A549 treated with AZD2906 at 1 μM for 4 hours (cell line): ENCODE measurements at places on chromosomes 3 and 15. TPM values are rescaled to one million over a fixed set of nuclear protein-coding genes. Genes with fewer than 3 reads are reported as not detected.

The TAGLN3 gene
- total RNA-seq: 0.05 TPM in 1 of 5 replicates, not detected in the others

The TMEM207 gene
- not detected in 5 replicates for total RNA-seq

The CD96 gene
- not detected in 5 replicates for total RNA-seq

The CNTN4 gene
- total RNA-seq: not detected in 5 replicates

The SLCO2A1 gene
- 0.15 to 0.41 TPM (median 0.22 TPM) in 5 replicates for total RNA-seq

The CFAP100 gene
- not detected in 5 replicates for total RNA-seq

The ADAMTSL3 gene
- total RNA-seq: 0.27 to 0.41 TPM (median 0.37 TPM) in 5 replicates

The MLH1 gene
- 29.8 to 37.2 TPM (median 31.6 TPM) in 5 replicates for total RNA-seq

The SMCO1 gene
- 0.03 TPM in 1 of 5 replicates, not detected in the others for total RNA-seq

The PLIN1 gene
- total RNA-seq: 0.06 to 0.11 TPM (median 0.09 TPM) in 5 replicates

The BNC1 gene
- 0.63 to 0.85 TPM (median 0.65 TPM) in 5 replicates for total RNA-seq

The GOLGA6D gene
- 0.02 to 0.03 TPM in 2 of 5 replicates, not detected in the others for total RNA-seq

The ACTC1 gene
- 0.08 to 0.46 TPM (median 0.22 TPM) in 5 replicates for total RNA-seq

The THSD4 gene
- total RNA-seq: 22.9 to 26.2 TPM (median 24.7 TPM) in 5 replicates

The IL5RA gene
- total RNA-seq: not detected in 5 replicates

The SLC28A1 gene
- total RNA-seq: not detected in 5 replicates

The CACNA2D2 gene
- total RNA-seq: 0.45 to 0.71 TPM (median 0.53 TPM) in 5 replicates

The SV2B gene
- 0.13 to 0.28 TPM (median 0.15 TPM) in 5 replicates for total RNA-seq

The CLSTN2 gene
- 0.02 to 0.07 TPM (median 0.02 TPM) in 5 replicates for total RNA-seq

The SNTN gene
- total RNA-seq: not detected in 5 replicates

The POMGNT2 gene
- 7.0 to 9.1 TPM (median 8.6 TPM) in 5 replicates for total RNA-seq

The TOPBP1 gene
- total RNA-seq: 19.8 to 29.1 TPM (median 22.6 TPM) in 5 replicates

The SYNPR gene
- total RNA-seq: not detected in 5 replicates

The SPTBN5 gene
- 0.10 to 0.25 TPM (median 0.17 TPM) in 5 replicates for total RNA-seq

The CRTC3 gene
- 21.3 to 24.7 TPM (median 23.8 TPM) in 5 replicates for total RNA-seq

The GOLGA8J gene
- total RNA-seq: 0.09 to 0.15 TPM in 2 of 5 replicates, not detected in the others

The CCNB2 gene
- 87.6 to 104 TPM (median 91.9 TPM) in 5 replicates for total RNA-seq

The FBXW12 gene
- total RNA-seq: not detected in 5 replicates

The TRPM1 gene
- not detected in 5 replicates for total RNA-seq
